ENCODE measurements at places on chromosomes 7 and 10.

DNA sequence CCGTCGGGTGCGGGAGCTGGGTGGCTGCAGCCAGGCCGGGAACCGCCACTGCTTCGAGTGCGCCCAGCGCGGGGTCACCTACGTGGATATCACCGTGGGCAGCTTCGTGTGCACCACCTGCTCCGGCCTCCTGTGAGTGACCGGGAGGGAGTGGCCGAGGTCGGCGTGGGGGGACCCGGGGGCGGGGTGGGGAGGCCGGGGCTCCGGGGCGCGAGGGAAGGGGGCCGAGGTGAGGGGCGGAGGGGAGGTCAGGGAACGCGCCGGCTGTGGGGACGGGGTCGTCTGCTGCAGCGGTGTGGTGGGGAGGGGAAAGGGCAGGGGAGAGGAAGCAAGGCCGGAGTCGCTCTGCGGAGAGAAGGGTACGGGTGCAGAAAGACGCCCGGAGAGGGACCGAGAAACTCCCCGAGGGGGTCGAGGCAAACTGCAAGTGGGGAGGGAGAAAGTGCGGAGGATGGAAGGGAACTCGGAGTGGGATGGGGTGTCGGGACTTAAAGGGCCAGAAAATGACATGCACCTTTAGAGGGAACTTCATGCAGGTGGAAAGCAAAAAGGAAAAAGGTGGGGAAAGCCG lies 518 bp downstream of the AGFG2 start:
- DNase-seq: no peak

DNA sequence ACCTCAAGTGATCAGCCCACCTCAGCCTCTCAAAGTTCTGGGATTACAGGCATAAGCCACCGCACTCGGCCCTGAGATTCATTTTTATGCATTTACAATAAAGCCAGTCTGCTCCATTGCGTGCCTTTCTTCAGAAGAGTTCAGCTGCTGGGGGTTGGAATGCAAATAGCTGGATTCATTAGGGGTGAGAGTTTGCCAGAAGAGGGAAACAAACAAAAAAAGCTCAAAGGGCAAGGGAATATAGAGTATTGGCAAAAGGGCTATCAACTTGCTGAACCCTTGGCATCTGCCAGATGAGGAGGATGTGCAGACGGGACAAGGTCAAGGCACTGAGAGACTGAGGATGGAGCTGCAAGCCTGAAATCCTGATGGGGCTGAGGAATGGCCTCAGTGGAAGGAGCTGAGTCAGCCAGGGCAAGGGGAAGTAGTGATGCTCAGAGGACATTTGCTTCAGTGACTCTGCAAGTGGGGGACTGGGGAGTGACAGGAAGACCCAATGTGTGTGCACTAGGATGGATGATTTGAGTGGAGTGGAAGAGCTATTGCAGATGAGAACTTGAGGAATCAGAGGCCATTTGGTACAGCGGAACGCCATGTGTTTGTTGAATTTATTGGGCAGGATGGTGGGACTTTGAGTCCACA lies 75.0 kb upstream of the ARMC3 start:
- no peak for DNase-seq

- no peak for DNase-seq
These were observed 74.0 kb downstream of the SEPTIN7 start for GRCh38 chr7:35874886-35875285.

GRCh38 chr7:150869467-150869866 lies 17.1 kb downstream of the AOC1 start:
- DNase-seq: no peak

DNA sequence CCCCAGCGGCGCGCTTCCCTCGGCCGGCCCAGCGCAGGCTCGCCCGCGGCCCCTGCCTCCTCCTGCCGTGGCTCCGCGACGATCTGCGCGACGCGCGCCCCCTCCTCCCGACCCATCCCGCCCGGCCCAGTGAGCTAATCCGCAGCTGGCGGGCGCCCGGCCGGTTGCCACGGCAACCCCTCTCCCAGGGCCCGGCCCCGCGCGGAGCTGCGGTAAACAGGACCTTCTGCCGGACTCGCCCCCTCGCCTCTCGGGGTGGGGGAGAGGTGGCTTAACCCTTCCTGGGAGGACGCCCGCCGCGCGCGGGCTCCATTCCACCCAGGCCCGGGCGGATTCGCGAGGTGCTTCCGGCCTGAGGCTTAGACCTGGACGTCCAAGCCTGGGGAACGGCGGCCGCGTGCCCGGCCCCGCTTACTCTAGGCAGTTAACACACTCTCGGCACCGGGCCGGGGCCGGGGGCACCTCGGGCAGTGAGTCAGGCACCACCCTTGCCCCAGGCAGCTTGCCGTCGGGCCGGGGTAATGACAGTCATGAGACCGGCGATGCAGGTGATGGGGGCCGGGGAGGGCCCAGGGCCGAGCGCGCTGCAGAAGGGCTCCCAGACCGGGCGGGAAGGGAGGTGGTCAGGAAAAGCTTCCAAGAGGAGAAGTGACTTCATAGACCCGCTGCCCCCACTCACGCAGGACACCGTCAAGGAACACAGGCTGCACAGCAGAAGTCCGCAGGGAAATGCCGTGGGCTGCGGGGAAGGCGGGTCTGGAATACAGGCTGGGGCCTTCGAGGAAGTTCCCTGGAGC lies at the start of gene DENND2A:
Gene DENND2A (minus strand): TSS at position 87 of the 797 bp plus-strand sequence. CDS start 38,416 bp downstream, outside the sequence.
- no peak for DNase-seq

DNA sequence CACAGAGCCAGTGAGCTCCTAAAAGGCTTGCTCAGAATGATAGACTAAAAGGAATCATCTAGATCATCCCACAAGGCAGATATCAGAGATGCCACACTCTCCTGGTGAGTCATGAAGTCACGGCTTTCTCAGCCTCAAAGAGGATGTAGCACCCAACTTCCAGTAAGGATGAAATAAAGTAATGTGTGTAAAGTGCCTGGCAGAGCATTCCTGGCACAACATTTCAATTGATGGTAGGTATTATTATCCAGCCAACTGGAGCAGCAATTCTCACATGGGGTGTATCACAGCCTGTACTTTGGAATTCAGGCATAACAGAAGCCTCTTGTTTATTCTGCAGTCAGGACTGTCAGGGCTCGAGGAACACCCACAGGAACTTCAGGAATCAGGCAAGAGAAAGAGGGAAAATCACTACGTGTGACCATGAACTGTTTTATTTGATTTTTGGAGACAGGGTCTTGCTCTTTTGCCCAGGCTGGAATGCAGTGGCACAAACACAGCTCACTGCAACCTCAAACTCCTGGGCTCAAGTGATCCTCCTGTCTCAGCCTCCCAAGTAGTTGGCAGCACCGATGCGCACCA lies 5.3 kb upstream of the NAT16 start:
- no peak for DNase-seq

DNA sequence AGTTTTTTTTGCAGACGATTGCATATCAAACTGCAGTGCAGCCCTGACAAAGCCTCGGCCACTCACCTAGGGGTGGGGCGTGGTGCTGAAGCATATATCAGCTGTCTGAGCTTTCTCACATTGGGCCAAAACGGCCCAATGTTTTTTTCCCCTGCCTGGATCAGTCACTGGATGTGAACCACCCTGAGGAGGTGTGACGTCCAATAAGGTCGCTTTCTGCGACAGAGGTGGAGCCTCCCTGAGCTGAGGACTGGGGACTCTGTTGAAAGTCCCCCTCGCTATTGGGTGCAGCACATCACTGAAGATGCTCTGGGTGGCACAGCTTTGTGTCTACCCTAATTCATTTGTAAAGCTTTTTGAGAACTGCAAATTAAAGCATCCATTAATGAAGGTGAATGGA lies 60.9 kb downstream of the SEM1 start:
- DNase-seq: no peak

DNA sequence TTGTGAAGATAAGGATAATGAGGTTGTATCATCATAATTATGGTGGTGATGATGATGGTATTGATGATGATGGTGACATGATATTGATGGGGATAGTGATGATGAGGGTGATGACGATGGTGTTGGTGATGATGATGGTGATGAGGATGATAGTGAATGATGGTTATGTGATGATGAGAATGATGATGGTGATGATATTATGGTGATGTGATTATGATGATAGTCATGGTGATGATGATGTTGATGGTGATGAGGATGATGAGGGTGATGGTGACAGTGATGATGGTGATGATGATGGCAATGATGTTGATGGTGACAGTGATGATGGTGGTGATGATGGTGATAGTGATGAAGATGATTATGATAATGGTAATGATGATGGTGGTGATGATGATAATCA lies 299.9 kb upstream of the ADARB2 start:
- DNase-seq: no peak

- DNase-seq: no peak
These were observed 91.9 kb upstream of the PRKCQ start for GRCh38 chr10:6671976-6672375.

GRCh38 chr10:49273626-49274025 lies 25.3 kb upstream of the C10orf71 start:
- DNase-seq: no peak

- DNase-seq: no peak
These were observed 64.5 kb upstream of the MRLN start for GRCh38 chr10:59817773-59818172.

GRCh38 chr7:97446361-97446760 lies 285.5 kb upstream of the TAC1 start:
- no peak for DNase-seq

- no peak for DNase-seq
These were observed 117.4 kb downstream of the TES start for GRCh38 chr7:116327752-116328151.

- no peak for DNase-seq
These were observed 157.9 kb downstream of the DIP2C start for GRCh38 chr10:531541-531940.

DNA sequence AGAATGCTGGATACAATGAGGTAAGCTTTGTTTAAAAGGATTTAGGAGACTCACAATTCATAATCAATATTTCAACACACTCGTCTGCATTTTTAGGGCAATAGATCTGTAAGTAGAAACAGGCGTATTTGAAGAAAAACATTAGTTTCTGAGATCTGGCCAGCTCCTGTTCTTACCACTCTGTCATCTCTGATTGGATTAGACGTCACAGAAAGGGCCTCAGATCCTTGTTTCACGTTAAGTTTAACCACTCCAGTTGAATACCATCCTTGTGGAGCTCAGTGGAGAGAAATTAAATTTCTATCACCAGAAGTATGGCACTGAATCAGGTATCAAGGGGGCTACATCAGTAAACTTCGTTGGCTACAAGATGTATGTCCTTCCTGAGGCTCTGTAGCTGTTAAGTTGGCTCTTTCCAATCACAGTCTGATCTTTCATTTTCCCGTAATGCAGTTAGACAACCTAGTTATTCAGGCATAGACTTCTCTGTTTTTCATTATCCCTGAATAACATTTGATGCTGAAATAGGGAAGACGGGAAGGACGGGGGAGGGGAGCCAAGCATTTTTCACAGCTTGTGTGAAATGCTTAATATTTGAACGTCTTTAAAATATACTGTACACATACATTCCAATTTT lies 659.2 kb upstream of the GALNT17 start:
- no peak for DNase-seq

GRCh38 chr10:104049504-104050250 lies 36.0 kb downstream of the COL17A1 start:
- DNase-seq: no peak

DNA sequence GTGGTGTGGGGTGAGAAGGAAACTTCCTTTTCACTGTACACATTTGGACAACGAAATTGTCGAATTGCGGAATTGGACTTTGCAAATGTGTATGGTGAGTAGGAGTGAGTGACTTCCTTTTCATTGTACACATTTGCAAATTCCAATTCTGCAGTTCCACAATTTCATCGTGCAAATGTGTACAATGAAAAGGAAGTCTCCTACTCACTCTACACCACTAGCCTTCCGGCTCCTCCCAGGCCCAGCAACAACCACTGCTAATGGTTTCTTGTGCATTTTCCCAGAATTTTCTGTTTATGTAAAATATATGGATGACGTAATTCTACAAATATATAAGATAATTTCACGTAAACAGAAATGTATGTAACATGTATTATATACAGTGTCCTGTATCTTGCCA lies 118.5 kb downstream of the ARL4A start:
- no peak for DNase-seq

DNA sequence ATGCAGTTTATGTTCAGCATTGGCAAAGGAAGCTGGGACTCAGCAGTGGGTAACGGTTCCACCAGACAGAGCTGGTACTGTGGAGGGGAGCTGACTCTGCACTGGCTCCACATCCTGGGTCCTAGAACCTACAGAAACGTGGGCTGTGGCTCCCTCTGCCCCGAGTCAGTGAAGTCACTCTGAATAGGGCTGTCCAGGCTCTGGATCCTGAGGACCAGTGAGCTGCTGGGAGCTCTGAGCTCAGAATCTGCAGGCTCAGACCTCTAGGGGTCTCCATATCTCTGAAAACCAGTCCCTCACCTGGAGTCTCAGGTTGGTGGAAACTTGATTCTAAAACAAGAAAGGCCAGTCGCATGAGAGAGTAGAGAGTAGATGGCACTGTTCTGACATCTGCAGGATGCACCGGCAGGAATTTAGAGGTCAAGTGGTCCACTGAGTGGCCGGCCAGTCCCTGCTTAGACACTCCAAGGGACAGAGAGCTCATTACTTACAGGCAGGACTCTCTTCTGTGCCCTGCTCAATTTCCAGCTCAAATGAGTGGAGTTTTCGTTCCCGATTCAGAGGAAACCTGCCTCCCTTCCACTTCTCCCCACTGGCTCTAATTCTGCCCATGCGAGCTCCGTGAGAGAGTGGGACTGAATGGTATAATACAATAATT lies 18.6 kb downstream of the NPFFR1 start:
- DNase-seq: no peak

GRCh38 chr10:103916876-103917275 lies 1.1 kb downstream of the STN1 start:
- DNase-seq: no peak

DNA sequence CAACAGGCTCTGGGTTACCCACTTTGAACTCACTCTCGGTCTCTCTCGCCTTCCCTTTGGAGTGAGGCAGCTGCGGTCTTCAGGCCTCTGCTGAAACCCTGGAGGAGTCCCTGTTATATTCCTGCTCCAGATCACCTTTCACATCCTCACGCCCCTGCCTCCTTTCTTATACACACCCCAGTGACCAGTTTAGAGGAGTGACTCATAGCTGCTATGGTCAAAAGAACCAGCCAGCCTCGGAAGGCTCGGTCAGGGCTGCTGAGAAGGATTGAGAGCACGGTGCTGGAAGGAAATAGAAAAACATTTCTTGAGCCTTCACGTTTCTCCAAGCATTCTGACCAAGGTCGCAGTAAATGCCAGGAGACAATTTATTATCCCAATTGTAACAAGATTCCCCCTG lies 28.3 kb upstream of the SVOPL start:
- DNase-seq: no peak

- DNase-seq: no peak
These were observed 16.1 kb upstream of the CSGALNACT2 start for GRCh38 chr10:43122096-43122495.

GRCh38 chr7:27088002-27088922 lies 7.5 kb downstream of the HOXA1 start:
- DNase-seq: no peak

- no peak for DNase-seq
These were observed 33.4 kb downstream of the VWDE start for GRCh38 chr7:12370249-12370648.

GRCh38 chr7:136976504-136977251 lies 108.2 kb downstream of the CHRM2 start:
- no peak for DNase-seq

- DNase-seq: no peak
These were observed 16.8 kb downstream of the DLD start for GRCh38 chr7:107907790-107908189.

GRCh38 chr10:21285742-21286331 lies 239.6 kb downstream of the SKIDA1 start:
- DNase-seq: no peak
